ENCODE measurements at places on chromosomes 7 and 10.

- DNase-seq: no peak
- H3K27me3 ChIP-seq: no peaks in the 10 kb centered on the region
- no peak overlapping the region for H3K4me3 ChIP-seq
These were observed 177.2 kb downstream of the BUB3 start for GRCh38 chr10:123331438-123331837.

GRCh38 chr10:9299966-9300365, 1245.5 kb downstream of the GATA3 start:
- no peak overlapping the region for H3K27ac ChIP-seq
- no peak overlapping the region for H3K4me3 ChIP-seq
- DNase-seq: no peak
- H3K27me3 ChIP-seq: no peaks in the 10 kb centered on the region
- H3K4me1 ChIP-seq: no peaks in the 10 kb centered on the region

DNA sequence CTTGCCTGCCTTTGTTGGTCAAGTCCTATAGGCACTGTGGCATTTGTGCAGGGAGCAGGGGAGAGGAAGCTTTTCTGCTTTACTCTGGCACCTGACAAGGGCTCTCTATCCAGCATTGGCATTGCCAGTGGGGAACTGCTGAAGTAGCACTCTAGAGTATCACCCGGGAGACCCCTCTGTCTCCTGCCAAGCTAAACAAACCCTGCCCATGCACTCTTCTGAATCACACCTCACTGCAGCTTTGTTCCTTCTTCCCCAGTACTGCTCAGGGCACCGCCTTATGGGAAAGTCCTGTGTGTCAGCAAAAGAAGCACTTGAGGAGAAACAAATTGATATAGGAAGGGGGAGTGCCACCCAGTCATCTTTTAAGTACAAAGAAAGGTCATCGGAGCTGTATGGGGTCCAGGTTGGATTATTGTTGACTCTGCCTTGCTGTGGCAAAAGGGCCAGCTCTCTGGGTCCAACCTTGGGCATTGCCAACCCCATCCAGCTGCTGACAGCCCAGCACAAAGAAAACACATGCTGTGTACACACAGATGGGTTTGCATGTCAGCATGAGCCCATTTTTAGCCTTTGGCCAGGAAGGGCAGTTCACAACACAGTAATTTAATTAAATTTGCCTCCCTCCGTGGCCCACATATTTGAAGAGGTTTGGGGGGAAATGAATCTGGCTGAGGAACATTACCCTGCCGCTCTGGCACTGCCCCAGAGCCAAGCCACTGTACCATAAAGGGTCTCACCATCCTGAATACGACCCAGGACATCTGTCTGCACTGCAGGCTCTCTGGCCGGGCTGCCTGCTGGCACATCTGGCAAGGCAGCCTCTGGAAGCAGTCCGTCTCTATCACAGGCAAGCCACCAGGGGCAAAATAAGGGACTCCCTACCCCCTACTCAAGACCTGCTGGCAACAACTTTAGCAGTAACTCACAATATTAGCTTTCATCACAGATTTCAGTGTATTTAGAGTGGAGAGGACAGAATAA, 13.1 kb downstream of the LRRC4 start:
- peaks cover 6% of the 10 kb centered on the region for H3K36me3 ChIP-seq
- no peak for DNase-seq
- H3K27me3 ChIP-seq: no peaks in the 10 kb centered on the region
- no peak overlapping the region for H3K27ac ChIP-seq

DNA sequence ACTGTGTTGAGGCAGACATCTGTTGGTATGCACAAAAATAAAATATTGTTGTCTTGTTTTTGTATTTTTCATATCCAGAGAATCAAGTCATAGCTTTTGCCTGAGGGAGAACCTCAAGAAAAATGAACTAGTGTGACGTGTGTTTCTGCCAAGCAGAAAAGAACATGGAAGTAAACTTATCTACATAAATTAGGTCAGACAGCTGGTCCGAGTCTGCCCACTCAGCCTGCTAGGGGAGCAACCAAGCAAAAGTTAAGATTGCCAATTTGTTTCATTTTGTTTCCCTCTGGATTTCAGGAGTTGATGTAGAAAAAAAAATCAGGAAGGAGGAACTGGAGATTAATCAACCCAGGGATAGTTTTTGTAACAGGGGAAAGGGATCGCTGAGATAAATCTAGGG, 572.4 kb upstream of the LRRTM3 start:
- H3K27ac ChIP-seq: no peak overlapping the region
- no peaks in the 10 kb centered on the region for H3K27me3 ChIP-seq
- no peak overlapping the region for H3K4me3 ChIP-seq

DNA sequence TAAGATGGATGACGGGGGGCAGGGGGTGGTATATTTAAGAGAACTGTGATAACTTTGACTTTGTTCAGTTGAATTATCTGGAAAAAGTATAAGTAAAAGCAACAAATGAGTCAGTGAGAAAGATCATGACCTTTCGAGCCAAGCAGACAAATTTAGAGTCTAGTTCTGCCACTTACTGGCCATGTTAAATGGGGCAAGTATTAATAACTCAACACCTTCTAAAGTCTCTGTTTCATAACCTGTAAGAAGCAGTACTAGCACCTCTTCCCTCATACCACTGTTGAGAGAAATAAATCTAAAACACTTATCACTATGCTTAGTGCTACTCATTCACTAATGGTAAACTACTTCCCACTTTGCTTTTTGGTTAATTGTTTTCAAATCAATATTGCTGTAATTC, 604.4 kb upstream of the LRRN3 start:
- H3K4me1 ChIP-seq: no peaks in the 10 kb centered on the region
- DNase-seq: no peak
- no peak overlapping the region for H3K27ac ChIP-seq

DNA sequence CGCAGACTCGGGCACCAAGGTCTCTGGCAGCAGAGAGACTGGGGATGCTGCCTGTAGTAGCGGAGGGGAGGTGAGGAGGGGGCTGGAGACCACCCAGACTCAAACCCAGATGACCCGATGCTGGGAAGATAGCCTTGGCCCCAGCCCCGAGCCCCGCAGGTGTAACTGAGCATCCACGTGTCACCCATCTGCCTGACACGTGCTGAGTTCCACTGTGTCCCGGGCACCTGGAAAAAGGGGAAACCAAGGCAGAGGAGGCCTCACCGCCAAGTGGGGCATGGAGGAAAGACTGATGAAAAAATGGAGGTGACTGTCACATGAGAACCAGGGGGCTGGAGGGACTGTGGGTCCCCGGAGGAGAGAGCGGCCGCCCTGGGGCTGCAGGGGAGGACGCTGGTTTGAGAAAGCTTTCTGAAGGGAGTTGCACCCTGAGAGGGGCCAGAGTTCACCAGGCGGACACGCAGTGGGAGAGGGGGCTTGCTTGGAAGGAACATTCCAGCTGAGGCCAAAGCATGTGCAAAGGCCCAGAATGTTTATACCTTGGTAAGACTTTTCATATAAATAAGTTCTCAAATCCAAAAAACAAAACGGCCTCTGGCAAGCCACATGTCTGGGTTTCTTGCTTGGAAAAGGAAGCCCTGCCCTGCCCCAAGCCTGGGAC, 27.4 kb upstream of the ELN start:
- H3K27me3 ChIP-seq: no peaks in the 10 kb centered on the region
- DNase-seq: no peak
- peaks cover 36% of the 10 kb centered on the region for H3K4me1 ChIP-seq
- no peaks in the 10 kb centered on the region for H3K36me3 ChIP-seq
- no peak overlapping the region for H3K27ac ChIP-seq
- H3K4me3 ChIP-seq: no peak overlapping the region

GRCh38 chr10:113326160-113327111, 226.4 kb upstream of the HABP2 start:
- no peak overlapping the region for H3K4me3 ChIP-seq
- no peaks in the 10 kb centered on the region for H3K36me3 ChIP-seq
- no peak overlapping the region for H3K27ac ChIP-seq
- no peaks in the 10 kb centered on the region for H3K27me3 ChIP-seq
- DNase-seq: peak; percentile 65

DNA sequence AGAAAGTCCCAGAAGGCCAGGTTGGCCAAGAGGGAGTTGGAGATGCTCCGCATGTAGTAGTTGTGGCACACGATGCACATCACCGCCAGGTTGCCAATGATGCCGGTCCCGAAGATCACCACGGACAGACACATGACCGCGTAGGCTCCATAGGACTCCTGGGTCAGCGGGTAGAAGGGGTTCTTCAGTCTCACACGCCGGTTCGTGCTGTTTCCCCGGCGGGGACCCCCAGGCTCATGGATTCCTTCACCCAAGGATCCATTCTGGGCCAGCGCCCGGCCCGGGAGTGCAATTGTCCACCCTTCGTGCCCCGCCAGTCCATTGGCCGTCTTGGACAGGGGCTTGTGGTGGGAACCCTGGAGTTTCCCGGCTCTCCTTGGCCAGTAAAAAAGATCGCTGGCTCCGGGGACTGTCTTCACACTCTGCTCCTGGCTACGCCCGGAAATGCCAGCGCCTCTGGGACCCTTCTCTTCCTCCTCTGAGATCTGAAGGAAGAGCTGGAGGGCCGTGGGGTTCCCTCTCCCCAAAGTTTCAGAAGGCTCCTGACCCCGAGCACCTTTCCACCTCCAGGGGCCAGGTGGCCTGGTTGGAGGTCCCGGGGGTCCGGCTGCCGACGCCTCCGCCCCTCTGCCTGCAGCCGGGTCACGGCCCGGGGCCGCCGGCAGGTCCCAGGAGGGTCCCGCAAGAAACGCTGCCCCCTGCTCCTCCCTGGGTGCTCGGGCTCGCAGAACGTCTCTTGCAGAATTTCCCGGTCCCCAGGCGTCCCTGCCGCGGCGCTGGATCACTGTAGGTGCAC, 1.3 kb downstream of the GPR37 start:
- H3K4me3 ChIP-seq: peak overlapping the region; percentile 67
- H3K27me3 ChIP-seq: peaks cover 37% of the 10 kb centered on the region
- no peaks in the 10 kb centered on the region for H3K36me3 ChIP-seq
- no peak overlapping the region for H3K27ac ChIP-seq

GRCh38 chr7:37377231-37377630, 71.4 kb downstream of the ELMO1 start:
- no peak overlapping the region for H3K4me3 ChIP-seq
- H3K27me3 ChIP-seq: no peaks in the 10 kb centered on the region
- H3K36me3 ChIP-seq: no peaks in the 10 kb centered on the region

DNA sequence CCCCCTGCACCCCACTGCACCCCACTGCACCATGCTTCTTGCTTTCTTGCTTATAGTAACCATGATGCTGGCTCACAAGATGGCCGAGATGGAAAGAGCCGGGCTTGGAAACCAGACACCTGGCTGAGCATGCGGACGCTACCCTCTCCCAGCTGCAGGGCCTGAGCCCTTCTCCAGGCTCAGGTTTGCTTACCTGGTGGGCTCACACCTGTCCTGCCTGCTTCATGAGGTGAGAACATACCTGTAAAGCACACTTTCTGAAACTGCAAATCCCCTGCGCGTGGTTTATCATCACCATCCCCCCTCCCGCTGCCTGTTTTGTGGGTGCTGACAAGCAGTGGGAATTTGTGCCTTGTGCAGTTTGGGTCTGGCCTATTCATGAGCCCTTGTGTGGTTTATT, 302.7 kb downstream of the GLRX3 start:
- no peak overlapping the region for H3K27ac ChIP-seq
- no peak for DNase-seq
- H3K4me3 ChIP-seq: no peak overlapping the region
- peaks cover 5% of the 10 kb centered on the region for H3K27me3 ChIP-seq
- no peaks in the 10 kb centered on the region for H3K36me3 ChIP-seq

DNA sequence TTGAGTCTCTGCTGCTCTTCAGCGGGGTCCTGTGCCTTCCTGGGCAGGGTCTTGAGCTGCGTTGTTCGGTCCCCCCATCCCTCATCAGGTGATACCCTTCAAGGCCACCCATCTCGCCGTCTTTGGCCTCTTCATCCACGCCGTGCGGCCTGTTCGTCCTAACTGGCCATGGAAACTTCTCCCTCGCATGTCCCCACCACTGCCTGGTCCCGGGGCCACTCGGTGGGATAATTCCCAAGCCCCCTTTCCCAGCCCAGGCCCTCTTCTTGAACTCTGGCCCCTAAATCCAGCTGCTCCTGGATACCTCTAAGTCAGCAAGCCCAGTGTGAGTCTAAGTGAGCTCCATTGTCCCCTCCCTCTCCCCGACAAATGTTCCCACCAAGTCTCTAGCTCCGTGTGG, 74.5 kb downstream of the CAMK1D start:
- H3K36me3 ChIP-seq: no peaks in the 10 kb centered on the region
- no peaks in the 10 kb centered on the region for H3K27me3 ChIP-seq
- no peak for DNase-seq
- H3K4me1 ChIP-seq: no peaks in the 10 kb centered on the region

DNA sequence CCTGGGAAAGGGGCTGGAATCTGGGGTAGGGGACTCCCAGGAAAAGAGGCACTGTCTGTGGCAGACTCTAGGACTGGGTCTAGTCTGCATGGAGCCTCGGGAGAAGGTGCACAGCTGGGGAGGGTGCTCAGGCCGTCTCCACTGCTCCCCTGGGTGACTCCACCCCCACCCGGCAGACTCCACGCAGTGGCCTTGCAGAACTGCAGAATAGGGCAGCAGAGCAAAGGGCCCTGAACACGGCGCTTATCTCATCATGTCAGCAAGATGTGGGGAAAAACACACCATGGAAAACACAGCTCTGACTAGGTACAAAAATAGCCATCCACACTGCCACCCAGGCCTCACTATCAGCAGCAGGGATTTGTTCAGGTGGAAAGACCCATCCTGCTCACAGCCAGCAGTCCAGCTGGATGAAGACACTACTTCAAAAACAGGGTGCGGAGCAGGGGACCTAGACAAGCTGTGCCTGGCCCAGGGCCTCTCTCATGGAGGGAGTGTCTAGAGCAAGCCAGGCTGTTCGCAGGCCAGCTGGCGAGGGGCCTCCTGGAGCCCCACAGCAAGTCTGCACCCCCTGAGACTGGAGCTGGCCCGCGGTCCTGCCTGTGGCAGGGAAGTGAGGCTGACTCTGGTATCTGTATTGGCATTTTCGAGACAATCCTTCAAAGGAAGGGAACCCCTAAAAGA, 11.7 kb downstream of the MAT1A start:
- H3K36me3 ChIP-seq: no peaks in the 10 kb centered on the region
- no peak overlapping the region for H3K27ac ChIP-seq
- no peak overlapping the region for H3K4me3 ChIP-seq
- no peaks in the 10 kb centered on the region for H3K4me1 ChIP-seq

- H3K27me3 ChIP-seq: no peaks in the 10 kb centered on the region
- no peak for DNase-seq
- H3K4me3 ChIP-seq: no peak overlapping the region
- H3K4me1 ChIP-seq: peaks cover 37% of the 10 kb centered on the region
- no peaks in the 10 kb centered on the region for H3K36me3 ChIP-seq
- H3K27ac ChIP-seq: no peak overlapping the region
These were observed 87.5 kb downstream of the GSAP start for GRCh38 chr7:77328669-77329068.

GRCh38 chr10:120607710-120608703, 151.0 kb downstream of the PLPP4 start:
- no peak overlapping the region for H3K27ac ChIP-seq
- no peaks in the 10 kb centered on the region for H3K27me3 ChIP-seq
- H3K36me3 ChIP-seq: no peaks in the 10 kb centered on the region
- no peak for DNase-seq

- no peak overlapping the region for H3K27ac ChIP-seq
- no peak for DNase-seq
- no peaks in the 10 kb centered on the region for H3K36me3 ChIP-seq
- H3K4me1 ChIP-seq: no peaks in the 10 kb centered on the region
These were observed 86.0 kb downstream of the CH25H start for GRCh38 chr10:89120931-89121763.

Data from common myeloid progenitor, CD34-positive (primary cell).